Calu3 (cell line): ENCODE measurements at places on chromosomes 2 and 18.

- H3K27ac ChIP-seq = no peak overlapping the region
- H3K4me3 ChIP-seq = no peak overlapping the region
- no peak for DNase-seq
- peaks cover 19% of the 10 kb centered on the region for H3K4me1 ChIP-seq
- peaks cover 5% of the 10 kb centered on the region for H3K36me3 ChIP-seq
These were observed 73.6 kb downstream of the SPRED2 start for GRCh38 chr2:65358678-65359400.

DNA sequence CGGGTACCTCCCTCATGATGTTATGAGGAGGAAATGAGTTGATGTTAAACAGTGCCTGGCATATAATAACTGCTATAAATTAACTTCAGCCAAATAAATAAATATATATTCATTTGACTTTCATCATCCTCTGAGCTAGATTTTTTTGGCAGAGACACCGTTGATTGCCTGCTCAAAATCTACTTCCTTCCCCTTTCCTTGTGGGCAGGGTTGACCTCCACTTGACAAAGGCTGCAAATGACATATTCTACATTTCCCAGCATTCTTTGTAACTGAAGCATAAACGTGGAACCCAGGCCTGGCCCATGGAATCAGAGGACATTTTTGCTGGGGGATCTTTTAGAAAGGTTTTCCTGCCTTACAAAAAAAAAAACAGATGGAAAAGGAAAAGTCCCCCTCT is 177.8 kb downstream of the TXNL1 start:
- no peak overlapping the region for H3K27ac ChIP-seq
- DNase-seq = no peak
- H3K36me3 ChIP-seq = no peaks in the 10 kb centered on the region
- H3K4me1 ChIP-seq = no peaks in the 10 kb centered on the region

DNA sequence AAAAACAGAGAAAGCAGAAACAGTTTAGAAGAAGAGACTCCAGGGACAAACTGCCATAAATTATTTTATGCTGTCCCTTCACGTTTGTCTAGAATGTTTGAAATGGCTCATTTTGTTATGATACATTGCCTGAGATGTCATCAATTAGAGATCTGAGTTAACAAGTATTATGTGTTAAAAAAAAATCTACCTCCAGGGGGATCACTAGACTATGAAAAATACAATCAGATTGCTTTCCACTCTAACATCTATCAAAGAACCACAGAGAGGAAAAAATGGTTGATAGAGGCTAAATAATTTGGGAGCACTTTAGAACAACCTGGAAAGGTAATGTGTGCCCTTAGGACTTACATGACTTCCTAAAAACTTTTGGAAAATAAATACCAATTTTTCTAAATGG is 103.8 kb upstream of the CCDC150 start:
- H3K27me3 ChIP-seq = no peaks in the 10 kb centered on the region
- no peak for DNase-seq
- H3K27ac ChIP-seq = no peak overlapping the region
- H3K4me3 ChIP-seq = no peak overlapping the region

- H3K36me3 ChIP-seq = no peaks in the 10 kb centered on the region
- H3K4me3 ChIP-seq = peak overlapping the region; percentile 60
- peaks cover 11% of the 10 kb centered on the region for H3K4me1 ChIP-seq
- peak overlapping the region; percentile 15 for H3K27ac ChIP-seq
These were observed 84.6 kb upstream of the NDUFV2 start for GRCh38 chr18:9017905-9018227.

DNA sequence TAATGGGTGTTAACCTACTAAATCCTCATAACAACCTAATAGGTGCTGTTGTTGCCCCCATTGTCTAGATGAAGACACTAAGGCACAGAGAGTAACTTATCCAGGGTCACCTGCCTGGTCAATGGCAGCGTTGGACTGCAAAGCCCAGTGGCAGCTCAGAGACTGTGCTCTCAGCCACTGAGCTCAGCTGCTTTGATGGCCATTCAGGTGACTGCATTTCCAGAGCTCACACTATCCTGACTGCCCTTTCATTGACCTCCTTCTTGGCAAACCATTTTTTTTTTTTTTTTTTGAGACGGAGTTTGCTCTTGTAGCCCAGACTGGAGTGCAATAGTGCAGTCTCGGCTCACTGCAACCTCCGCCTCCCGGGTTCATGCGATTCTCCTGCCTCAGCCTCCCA is 115.2 kb downstream of the MAPK4 start:
- H3K4me3 ChIP-seq = no peak overlapping the region
- no peaks in the 10 kb centered on the region for H3K36me3 ChIP-seq
- no peaks in the 10 kb centered on the region for H3K4me1 ChIP-seq
- peaks cover 87% of the 10 kb centered on the region for H3K27me3 ChIP-seq

- H3K4me1 ChIP-seq = no peaks in the 10 kb centered on the region
- no peak overlapping the region for H3K4me3 ChIP-seq
- no peak for DNase-seq
- no peaks in the 10 kb centered on the region for H3K36me3 ChIP-seq
These were observed 194.1 kb upstream of the CCDC68 start for GRCh38 chr18:55153346-55153745.

- H3K27me3 ChIP-seq = peaks cover 13% of the 10 kb centered on the region
- H3K27ac ChIP-seq = no peak overlapping the region
These were observed 12.1 kb upstream of the CYBRD1 start for GRCh38 chr2:171509945-171510731.
